Activated naive CD4-positive, alpha-beta T cell treated with anti-CD3 and anti-CD28 coated beads, Interleukin-2, amount 50 U/mL, for 72 hours (primary cell): ENCODE measurements at places on chromosomes 7 and 10.
A peak's percentile ranks its signal among the peaks of the same experiment; 100 is the strongest.

DNA sequence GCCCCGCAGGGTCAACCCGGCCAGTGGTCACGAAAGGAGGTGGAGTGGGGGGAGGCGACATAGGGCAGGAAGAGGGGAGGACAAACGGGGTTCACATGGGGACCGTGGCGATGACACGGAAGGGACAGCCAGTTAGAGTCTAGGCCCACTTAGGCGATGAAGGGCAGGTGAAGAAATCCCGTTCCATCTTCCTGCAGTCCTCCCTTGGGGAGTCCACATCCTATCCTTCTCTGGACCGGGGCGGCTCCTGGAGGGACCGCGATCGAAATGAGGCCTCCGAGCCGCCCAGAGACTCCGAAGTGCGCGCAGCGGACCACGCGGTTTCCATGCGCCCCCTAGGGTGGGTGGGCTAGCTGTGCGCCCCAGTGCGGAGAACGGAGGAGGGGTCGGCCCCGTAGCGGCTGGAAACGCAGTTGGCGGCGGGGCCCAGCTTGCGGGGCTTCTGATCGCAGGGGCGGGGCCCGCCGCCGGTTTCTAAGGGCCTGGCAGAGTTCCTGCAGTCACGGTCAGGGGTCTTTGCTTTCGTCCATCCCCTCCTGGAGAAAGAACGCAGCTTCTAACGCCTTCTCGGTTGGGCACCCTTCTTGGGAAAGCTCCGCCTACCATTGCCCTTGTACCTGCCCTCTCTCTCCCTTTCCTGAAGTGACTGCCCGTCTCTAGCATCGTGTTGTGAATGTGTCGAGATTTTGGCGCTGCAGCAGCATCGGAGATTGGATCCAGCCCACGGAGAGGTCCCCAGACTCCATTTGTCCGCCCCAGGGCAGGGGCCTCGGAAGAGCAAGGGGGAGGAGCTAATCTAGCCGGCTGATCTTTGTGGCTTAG, 17.9 kb upstream of the TMEM225B start:
- peak; percentile 42 for DNase-seq

- DNase-seq: no peak
Observed at GRCh38 chr7:50644114-50644513, 78.9 kb upstream of the DDC start.

DNA sequence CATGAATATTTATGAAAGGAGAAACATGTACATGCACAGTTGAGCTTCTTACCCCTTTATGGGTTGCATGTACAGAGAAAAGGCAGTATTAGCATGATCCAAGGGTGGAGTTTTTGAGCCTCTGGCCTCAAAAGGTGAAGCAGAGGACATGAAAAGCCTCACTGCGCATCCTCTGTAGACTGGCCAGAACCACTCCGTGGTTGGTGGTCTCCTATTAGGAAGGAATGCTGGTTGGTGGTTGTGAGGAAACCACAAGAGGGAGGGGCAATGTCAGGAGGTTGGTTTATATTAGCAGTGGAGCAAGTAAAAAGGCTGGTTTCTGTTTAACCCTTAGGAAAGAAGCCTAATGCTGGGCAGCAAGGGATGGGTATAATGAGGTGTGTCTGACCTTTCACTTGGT, 37.5 kb downstream of the AHCYL2 start:
- DNase-seq: no peak

DNA sequence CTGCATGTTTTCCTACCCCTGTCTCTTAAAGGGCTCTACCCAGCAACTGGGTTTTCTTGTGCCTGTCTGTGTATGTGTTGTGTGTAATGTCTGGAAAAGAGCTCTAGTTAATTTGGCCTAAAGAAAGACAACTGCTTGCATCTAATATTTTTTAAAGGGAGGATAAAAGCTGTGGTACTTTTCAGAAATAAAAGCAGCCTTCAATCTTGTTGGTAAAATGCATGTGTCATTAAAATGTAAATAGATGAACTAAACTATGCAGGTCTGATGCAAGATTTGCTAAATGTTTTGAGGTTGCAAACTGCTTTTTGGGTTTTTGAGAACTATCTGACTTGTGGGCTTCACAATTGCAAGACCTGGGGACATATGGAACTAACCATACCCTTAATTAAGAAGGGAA, 445.3 kb downstream of the HTR7 start:
- DNase-seq: no peak

GRCh38 chr7:100675581-100676350, 2.2 kb downstream of the GNB2 start:
- DNase-seq: peak; percentile 74

GRCh38 chr7:2675256-2675764, 12.7 kb upstream of the AMZ1 start:
- no peak for DNase-seq

- DNase-seq: no peak
Observed at GRCh38 chr10:61157182-61157581, 213.2 kb upstream of the RHOBTB1 start.

- DNase-seq: peak; percentile 33
Observed at GRCh38 chr7:380139-380485, 90.1 kb downstream of the FOXL3 start.

DNA sequence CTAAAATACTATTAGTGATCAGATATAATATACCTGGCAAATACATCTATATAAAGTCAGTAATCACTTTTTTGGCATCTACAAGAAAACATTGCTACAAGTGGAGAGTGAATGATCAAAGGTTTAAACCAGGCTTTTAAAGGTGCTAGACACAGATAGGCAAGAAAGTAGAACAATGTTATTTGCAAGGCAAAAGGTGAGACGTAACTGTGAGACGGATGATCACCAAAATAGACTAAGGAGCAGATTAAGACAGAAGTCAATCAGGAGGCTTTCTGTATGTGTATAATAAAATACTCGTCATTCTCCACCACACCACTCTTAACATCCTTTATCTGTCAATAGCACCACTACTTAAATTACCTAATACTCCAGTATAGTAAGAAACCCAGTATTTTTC, 8.3 kb downstream of the ANXA7 start:
- DNase-seq: no peak

- DNase-seq: no peak
Observed at GRCh38 chr10:131701131-131701947, 199.5 kb upstream of the PPP2R2D start.

DNA sequence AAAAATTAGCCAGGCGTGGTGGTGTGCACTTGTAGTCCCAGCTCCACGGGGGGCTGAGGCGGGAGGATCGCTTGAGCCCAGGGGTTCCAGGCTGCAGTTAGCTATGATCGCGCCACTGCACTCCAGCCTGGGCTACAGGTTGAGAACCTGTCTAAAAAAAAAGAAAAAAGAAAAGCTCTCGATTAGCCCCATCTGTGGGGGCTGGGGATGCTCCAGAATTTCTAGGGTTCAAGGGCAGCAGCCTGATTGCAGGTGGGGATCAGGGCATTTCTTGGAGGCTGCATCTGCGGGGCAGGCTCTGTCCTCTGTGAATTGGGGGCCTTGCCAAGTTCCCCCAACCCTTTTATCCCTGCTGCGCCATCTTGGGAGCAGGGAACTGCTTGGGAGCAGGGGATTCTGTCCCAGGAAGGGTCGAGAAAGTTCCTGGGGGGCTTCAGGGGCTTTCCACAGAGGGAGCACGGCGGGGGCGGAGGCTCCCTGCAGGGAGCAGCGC, 651 bp upstream of the ARPC1A start:
- no peak for DNase-seq

- peak; percentile 22 for DNase-seq
Observed at GRCh38 chr10:25934621-25935139, 651 bp downstream of the MYO3A start.

DNA sequence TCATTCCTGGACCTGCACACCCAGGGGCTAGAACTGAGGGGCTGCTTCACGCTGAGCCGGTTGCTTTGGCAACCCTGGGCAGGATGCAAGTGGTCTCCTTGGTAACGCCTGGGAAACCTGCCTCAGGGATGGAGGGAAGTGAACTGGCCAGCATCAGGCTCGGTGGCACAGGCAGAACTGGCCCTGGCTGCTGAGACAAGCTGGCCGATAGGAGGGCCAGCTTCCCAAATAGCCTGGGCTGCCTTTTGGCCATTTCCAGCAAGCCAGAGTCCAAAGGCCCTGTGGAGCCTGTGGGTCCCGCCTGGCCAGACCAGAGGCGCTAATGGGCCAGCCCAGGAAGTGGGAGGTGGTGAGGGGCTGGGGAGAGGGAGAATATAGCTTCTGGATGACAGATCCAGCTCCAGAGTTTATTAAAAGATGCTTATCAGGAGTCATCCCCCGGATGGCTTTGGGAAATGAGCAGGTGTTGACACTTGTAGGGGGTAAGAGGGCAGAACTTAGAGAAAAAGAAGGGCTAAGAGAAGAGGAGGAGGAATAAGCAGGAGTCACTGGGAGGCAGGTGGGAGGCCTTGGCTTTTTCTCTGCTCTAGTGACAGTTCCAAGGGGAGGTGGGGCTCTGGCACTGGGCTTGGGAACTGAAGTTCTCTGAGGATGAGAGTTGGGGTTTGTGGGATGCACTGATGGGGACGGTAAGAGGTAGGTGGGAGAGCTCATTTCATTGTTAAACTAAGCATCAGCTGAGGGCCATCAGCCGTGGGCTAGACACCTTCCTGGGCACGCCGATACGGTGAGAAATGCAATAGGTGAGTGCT, 9.6 kb downstream of the NEURL1 start:
- no peak for DNase-seq

DNA sequence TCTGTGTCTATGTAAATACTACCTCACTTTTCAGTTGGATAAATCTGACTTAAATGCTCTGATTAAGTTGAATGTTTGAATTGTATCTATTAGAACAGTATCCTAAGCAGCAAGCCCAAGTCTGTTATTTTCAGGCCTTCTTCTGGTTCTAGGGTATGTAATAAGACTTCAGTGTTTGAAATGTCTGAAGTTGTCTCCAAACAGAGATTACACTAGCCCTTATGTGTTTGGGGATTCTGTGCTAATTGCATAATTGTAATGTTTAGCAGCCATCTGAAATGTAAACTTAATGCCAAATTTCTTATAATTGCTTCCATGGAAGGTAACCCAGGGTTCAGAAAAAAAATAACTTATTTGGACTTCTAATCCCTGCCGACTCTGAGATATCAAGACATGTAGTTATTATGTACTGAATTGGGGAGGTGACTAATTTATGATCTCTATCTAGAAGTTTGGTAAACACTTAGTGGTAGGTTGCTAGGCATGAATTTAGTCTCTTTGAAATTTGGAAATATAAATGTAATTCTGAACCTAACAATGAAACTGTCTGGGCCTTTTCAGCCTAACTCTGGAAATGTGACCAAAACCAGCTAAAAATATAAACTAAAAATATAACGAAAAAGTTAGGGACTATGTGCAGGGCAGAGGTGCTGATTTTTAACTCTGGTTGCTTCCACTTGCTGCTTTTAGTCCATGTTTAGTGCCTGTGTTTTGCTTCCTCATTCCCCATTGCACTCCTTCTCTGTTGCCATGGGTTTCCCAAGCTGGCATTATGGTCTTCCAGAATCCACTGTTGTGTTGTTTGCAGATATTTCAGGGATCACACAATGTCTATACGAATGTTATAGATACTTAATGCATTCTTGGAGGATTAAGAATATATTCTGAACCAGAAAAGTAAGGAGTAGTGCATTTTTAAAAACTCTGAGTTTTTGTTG, 54.8 kb downstream of the MCU start:
- DNase-seq: no peak

DNA sequence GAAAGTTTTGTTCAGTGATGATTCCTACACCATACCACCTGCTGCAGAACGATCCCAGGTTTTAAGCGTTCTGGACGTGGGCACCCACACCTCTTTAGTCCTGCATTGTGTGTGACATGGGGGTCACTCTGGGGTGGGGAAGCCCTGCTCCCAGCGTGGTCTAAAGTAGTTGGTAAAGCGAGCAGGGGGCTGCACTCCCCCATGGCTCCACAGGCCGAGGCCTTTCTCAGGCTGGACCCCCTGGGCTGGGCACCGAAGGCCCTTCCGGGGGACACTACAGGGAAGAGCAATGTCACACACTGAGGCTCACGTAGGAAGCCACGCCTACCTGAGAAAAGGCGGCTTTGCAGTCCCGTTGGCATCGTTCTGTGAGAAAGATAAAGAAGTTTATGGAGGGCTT, 12.3 kb downstream of the BRI3 start:
- DNase-seq: no peak

- DNase-seq: peak; percentile 78
Observed at GRCh38 chr10:95246582-95247051, 44.2 kb downstream of the PDLIM1 start.

- no peak for DNase-seq
Observed at GRCh38 chr10:120005207-120006201, 113.0 kb downstream of the SEC23IP start.

DNA sequence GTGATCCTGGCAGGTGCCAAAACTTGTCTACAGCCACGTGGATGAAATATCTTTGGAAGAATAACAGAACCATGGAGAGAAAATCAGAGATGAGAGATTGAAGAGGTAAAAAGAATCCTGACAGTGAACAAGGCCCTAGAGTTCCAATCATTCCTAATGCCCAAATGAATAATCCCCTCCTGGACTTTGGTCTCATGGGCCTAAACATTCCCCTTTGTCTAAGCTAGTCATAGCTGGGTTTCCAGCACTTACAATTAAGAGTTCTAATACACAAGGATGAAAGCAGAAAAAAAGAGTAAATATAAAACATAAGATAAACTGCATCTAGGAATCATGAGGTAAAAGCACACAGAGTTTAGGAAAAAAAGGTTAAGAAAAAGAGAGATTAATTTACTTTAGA, 40.2 kb downstream of the ARHGAP12 start:
- DNase-seq: no peak

DNA sequence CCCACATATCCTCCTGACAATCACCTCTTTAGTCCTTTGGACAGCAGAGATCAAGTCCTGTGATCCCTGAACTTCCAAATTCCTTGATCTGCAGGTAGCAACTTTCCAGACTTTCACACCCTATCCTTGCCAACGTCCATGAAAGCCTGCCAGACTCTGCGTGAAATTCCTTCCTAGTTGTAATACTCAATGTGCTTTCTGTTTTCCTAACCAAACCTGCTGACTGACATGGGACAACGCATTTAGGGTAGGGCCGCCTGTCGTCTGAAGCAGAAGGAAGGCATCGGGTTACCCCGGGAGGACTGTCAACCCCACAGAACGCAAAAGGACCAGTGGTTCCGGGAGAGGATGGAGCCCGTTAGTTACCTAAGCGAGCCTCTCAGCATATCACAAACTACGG, 23.9 kb downstream of the ITGA8 start:
- DNase-seq: no peak

DNA sequence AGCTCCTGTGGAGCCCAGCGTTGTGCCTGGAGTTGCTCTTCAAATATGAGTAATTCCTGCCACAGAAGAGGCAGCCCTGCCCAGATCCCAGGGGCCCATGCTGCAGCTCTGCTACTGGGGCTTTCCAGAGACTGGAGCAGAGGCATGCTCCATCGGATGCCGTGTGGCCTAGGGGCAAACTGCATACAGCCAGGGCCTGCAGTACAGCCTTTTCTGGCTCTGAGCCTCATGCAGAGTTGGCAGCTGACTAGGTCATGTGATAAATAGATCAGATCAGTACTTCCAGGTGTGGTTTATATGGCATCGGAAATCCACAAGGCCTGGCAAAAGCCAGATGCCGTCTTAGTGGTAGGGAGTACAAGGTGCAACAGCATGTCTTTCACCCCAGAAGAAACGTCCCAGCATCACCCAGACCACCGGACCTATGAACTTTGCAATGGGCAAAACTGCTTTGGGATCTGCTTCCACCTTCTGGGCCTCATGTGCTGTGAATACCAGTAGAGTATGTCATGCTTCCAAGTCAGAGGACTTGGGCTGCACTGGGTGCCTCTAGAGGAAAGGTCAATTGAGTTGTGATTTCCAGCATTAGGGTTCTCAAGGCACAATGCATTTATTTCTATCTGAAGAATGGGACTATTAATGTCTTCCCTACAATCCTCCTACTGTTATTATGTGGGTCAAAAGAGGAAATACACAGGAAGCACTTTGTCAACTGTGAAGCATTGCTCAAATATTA, 250.7 kb upstream of the ZNF32 start:
- DNase-seq: no peak
